ENCODE measurements at places on chromosomes 5 and 9.
A peak's percentile ranks its signal among the peaks of the same experiment; 100 is the strongest.

DNA sequence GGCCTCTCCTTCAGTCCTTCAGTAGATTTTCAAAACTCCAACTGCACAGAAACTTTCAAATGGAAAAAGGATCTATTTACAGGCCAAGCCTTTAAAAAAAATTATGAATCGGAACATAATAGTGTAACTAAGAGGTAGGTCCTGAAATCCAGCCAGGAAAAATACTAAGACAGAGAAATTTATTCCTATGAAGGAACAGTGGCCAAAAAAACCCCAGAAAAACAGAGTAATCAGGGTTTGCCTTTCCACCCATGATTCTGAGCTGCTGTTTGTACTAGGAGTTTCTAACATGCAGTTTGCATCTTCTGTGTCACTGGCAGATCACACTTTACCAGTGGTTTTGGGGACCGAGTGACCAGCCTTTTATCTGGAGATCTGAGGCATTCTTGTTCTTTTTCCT lies 93.1 kb upstream of the TMED7 start:
- DNase-seq: no peak

DNA sequence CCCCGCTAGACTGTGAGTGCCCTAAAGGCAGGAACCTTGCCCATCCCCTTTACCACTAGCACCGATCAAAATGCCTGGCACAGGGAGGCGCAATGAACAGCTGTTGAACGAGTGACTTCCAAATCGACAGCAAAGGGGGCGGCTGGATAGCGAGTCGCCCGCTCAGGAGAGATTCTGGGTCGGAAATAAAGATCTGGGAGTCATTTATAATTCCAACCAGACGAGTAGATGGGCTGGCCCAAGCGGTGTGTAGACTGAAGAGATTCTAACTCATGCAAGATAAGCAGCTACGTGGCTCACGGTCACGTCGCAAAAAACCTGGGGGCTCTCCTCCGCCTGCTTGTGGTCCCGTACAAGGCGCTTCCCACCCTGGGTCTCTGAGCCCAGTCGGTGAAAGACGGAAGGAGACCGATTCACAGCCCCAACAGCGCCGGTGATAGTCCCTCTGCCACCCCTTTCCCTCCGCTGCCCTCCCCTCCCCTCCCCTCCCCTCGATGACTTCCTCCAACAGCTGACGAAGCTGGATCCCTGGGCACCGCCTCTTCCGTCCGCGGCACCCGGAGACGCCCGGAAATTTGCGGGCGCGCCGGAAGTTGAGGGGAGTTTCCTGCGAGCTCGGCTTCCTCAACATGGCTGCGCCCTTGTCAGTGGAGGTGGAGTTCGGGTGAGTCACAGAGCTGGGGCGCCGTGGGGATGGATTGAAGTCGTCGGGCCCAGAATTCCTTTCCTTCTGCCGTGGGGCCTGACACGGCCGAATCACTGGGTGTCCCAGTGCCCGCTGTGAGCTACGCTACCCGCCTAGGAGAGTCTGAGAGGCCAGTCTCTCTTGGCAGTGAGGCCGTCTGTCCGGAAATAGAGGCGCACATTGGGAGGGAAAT lies at the start of gene URM1:
TSS of gene URM1 (plus strand) at position 623 of the 878 bp plus-strand sequence. CDS start at position 630, 7 bp downstream.
- DNase-seq: peak; percentile 98

DNA sequence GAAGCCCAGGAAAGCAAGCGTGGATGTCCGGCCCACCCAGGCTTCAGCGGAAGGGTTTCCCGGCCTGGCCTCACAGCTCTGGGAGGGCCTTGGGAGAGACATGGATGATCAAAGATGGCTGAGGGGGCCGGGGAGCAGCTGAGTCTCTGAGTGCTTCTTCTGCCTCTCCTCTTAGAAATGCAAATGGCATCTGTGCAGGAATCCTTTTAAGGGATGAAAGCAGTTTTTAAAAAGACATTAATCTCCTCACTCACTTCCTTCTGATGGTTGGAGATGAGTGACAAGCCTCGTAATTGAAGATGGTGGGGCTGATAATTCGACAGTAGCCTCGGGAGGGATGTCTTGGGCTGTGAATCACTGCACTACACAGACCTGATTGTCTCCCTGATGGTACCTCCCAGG lies 24.3 kb upstream of the PITX1 start:
- no peak for DNase-seq

GRCh38 chr5:54905246-54905795 lies 80.1 kb downstream of the ESM1 start:
- DNase-seq: no peak

- no peak for DNase-seq
These were observed 4.4 kb downstream of the CDK9 start for GRCh38 chr9:127790094-127790855.

DNA sequence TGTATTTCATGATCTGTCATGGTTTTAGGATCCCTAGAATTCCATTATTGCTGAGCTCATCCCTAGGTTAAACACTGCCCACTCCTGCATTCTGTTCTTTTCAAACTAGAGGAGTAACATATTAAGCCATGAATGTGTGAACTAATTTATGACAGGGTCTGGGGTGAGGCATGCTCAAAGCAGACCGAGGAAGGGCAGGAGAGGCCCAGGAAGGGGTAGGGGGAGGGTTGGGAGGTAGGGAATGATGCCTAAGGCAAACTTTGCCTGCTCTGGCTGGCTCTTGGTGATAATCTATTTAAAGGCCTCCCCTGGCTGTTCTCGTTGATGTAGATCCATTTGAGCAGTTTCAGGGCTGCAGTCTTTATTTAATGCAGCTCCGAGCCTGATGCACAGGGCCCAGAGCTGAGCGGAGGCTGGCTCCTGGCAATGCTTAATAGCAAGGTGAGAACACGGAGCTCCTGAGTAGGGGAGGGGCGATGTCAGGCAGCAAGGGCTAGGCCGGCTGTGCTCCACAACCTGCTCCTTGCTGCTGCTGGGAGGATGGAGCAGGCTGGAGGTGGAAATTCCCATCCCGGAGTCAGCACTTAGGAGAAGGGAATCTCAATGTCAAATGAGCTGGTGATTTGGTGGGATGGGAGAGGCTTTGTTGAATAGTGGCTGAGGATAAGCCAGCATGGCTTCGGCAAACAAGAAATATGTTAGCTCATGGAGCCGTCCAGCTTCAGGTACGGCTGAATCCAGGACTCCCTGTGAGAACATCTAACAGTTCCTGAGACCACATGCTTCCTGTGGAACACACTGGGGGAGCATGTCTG lies 73.2 kb upstream of the UNC5A start:
- no peak for DNase-seq

- no peak for DNase-seq
These were observed 91.3 kb upstream of the GPBP1 start for GRCh38 chr5:57082441-57083067.

DNA sequence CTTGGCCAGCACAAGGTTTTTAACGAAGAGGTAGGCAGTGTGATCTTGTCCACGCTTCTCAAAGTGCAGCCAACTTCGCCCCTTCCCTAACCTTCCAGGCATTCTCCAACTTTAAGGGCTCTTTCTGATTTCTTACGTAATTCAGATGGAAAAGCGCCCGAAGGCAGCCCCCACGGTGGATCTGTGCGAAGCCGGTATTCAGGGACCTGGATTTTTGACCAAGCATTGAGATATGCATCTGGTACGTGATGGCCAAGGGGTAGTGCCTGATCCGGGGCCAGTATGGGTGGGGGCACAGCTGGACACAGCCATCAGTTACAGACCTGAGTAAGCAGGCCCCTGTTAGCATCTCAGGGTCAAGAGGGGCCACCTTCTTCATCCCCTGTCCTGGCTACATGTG lies 80.0 kb downstream of the AMBP start:
- DNase-seq: no peak

GRCh38 chr5:58891086-58891970 lies 308.5 kb downstream of the RAB3C start:
- peak; percentile 63 for DNase-seq

DNA sequence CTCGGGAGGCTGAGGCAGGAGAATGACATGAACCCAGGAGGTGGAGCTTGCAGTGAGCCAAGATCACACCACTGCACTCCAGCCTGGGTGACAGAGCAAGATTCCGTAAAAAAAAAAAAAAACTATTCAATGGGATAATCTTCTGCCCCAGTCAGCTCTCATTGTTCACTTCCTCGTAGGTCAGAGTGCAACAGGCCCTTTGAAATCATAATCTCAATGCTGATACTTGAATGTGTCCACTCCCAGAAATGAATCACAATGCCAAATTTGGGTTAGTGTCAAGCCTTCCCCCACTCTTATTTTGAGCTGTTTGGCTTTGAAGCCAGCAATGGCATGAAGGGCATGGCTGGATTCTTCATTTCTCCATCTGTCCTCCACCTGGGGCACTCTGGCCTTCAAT lies 610.3 kb upstream of the KLF4 start:
- no peak for DNase-seq

- DNase-seq: no peak
These were observed 22.4 kb upstream of the THG1L start for GRCh38 chr5:157708866-157709265.

DNA sequence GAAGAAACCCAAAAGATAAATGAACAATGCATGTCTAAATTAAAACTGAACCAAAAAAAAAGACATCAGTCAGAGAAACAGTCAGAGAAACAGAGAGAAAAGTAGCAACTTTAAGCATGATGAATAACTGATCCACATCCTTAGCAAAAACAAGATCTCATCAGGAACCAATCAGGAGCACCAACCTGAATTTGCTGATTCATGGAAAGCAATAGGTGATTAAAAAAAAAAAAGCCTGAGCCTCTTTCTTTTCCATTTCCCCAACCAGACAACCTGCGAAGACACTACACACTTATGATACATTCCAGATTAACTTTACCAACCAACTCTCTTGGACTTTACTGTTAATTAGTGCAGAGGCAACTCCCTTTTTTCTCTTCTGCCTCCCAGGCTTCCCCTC lies 112.7 kb upstream of the TAS2R1 start:
- DNase-seq: no peak

DNA sequence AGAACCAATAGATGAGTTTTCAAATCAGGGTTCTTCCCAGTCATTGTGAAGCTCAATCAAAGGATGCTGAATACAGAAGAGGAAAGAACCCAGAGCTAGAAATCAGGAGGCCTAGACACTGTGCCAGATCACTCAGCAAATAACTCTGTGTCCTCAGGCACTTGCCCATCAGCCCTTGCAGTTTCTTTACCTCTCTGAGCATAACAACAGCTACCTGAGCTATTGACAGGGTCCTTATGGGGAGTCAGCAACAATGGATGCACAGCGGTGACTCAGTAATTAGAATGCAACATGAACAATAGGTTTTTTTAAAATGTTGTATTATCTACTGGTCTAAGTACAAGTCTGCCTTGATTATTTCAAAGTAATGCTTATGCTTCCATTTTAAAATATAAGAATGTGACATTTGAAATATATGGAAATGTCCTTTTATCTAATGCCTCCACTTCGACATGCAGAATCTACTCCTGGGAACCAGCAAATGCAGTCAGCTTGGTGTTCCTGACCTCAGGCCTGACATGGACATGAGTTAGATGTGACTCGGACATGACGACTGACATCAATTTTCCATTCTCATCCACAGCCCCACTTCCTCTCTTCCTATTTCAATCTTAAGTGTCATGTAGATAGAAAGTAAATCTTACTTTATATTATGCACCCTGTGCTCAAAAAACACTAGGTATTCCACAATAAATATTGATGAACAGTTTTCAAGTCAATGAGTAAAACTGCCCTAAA lies 155.0 kb downstream of the TLE1 start:
- no peak for DNase-seq

DNA sequence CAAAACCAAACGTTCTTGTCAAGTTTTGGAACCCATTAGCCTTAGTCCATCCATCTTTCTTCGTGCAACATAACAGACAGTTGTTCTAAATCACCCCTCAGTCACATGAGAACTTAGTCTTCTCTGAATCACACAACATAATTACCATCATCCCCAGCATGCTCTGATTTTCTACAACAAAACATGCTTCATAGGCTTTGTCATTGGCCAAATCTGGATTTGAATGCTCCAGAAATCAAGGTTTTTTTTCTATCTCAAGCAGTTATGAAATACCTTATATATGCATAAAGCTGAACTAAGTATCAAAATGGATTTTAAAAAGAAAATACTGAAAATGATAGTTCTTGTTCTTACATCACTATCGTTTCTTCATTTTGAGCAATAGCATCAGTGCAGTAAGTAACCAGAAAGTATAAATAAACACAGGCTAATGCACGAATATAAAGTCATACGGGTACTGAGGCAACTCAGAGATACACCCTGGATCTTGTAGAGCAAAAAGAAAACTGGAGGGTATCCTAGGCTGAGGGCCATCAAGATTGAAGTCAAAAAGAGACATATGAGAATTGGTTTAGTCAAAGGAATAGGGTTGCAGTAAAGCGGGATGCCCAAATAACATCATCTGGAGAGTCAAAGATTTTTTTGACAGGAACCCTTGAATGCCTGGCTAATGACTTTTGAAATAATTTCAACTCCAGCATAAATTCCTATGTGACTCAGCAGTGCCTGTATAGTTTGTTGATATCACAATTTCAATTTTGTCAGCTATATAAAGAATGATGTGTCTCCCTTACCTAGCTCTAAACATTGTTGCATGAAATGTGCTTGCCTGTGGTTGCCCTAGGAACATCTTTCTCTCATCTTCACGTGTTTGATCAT lies 164.7 kb downstream of the ADAMTSL1 start:
- DNase-seq: no peak

DNA sequence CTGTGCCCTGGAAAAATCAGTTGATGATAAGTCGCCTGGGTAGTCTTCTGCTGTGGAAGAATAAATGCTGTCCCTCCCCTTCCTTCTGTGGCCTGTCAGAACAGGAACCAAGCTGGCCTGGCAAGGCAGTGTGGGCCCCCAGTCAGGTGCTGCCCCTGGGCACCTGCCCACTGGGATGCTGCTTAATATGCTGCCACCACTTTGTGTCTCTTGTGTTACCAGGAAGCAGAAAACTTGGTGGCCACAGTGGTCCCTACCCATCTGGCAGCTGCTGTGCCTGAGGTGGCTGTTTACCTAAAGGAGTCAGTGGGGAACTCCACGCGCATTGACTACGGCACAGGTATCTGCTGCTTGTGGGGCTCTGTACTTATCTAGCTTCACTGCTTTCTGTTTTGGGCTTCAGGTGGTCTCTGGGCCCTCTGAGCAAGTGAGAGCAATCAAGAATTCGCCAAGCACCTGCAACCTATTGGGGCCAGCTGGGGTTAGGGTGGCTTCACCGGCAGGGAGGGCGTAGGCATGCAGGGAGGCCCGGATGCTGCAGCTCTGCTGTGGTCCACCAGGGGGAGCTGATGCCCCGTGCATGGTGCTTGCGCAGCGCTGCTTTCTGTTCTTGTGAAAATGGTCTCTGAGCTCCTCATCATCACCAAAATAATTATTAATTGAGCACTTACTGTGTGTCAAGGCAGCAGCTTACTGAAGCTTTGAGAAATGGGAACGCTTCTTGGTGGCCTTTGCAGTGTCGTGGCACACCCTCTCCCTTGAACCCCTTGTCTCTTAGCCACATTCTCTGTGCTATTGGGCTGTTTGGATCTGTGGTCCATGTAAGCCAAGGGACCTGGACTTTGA lies 20.3 kb downstream of the PTPA start:
- peak; percentile 87 for DNase-seq

GRCh38 chr5:92886751-92887150 lies 694.3 kb downstream of the NR2F1-AS1 start:
- no peak for DNase-seq

DNA sequence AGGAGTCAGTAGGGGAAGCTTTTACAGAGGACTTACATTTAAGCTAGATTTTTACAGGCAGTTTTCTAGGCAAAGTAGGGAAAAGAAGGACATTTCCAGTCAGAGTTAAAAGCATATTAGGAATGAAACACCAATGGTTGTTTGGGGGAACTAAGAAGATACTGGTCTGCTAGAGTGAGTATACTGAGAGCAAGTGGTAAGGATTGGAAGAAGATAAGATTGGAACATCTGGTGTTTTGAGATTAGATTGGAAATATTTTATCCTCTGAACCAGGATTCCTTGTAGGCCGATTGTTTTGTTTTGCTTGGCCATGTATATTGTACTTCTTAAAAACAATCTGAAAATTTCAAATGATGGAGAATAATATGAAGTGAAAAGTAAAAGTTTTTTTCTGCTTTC lies 7.7 kb downstream of the FBXO38 start:
- no peak for DNase-seq

- no peak for DNase-seq
These were observed 214.7 kb upstream of the TLX3 start for GRCh38 chr5:171094356-171094755.

Data from activated naive CD4-positive, alpha-beta T cell treated with Interleukin-2 at 50 U/mL for 16 hours (primary cell).